ENCODE measurements at places on chromosomes 3 and 15. TPM values are rescaled to one million over a fixed set of nuclear protein-coding genes. Genes with fewer than 3 reads are reported as not detected.
A peak's percentile ranks its signal among the peaks of the same experiment; 100 is the strongest.

GRCh38 chr3:71728632-71729342 is 3.6 kb upstream of the EIF4E3 start:
- DNase-seq = peak; percentile 54

- DNase-seq = no peak
Observed at GRCh38 chr3:28816017-28816416, 464.9 kb upstream of the RBMS3 start.

DNA sequence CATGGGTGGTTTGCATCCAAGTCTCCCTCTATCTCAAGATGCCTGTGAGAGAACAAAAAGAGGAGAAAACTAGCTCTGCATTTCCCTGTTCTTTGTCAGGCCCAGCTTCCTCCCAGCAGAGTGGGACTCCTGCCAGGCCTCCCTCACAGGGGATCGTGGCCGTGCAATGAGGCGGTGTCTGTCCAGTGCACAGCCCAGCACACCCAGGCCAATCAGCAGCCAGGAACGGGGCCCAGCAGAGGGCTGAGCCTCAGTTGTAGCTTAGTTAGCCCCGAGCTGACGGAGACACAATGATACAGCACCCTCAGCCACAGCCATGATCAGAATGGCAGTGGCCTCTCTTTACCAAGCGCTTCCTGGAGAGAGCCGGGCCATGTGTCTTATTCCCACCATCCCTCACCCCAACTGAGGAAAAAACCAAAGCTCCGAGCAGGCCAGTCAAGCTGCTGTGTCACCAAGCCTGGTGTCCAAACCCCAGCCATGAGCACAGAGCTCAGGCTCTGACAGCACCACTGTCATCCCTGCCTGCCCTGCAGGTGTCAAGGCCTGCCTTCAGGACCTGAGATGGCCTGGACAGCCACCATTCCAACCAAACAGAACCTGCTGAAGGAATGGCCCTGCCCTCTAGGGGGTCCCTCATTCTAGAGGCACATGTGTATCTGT is 71.1 kb downstream of the DNAJB8 start:
- no peak for DNase-seq

- peak; percentile 43 for DNase-seq
Observed at GRCh38 chr3:161851941-161852566, 355.4 kb downstream of the OTOL1 start.

- no peak for DNase-seq
Observed at GRCh38 chr15:43966646-43967045, 139.8 kb downstream of the WDR76 start.

DNA sequence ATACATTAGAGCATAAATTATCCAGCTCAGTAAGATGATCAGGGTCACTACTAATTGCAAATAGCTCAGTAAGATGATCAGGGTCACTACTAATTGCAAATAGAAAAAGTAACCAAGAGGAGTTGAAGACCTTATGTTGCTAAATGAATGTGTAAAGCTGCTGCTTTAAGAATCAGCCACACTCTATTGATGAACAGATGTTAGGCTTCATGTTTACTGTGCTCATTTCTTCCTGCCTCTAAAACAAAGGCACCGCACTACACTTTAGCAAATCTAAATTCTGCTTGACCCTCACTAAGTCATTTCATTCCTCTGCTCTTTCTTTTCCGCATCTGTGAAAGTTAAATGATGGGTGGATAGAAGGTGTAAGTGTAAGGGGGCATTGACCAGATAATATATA is 92.6 kb upstream of the PLSCR4 start:
- no peak for DNase-seq

GRCh38 chr3:154214306-154214705 is 93.1 kb downstream of the ARHGEF26 start:
- no peak for DNase-seq

DNA sequence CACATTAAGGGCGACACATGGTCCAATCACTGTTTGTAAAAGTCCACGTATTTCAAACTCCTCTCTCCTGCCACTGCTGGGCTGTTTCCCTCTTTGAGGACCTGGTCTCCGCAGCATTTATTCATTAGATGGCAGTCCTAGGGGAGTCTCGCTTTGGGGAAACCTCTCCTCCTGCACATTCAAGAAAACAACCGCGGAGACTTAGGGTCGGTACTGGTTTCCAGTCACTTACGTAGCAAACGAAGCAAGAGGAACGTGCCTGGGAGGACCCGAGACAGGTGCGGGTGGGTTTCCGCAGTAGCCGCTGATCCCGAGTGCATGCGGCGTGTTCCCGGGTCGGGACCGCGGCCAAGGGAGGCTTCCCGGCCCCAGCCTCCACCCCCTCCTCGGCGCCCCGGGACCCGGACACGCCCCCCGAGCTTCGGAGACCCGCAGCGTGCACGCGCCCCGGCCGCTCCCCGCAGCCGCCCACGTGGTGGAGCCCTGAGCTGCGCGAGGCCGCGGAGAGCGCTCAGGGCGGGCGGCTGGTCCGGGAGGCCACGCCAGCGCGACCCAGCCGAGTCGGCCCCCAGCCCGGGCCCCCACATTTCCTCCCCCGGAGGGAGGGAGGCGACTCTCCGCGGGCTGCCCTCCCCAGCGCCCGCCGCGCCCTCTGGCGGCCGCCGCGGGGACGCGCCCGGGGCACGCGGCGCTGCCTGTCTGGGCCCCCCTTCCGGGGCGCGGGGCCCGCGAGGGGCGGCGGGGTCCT is 1.1 kb upstream of the IGF1R start:
- peak; percentile 58 for DNase-seq

GRCh38 chr3:73228000-73228399 is 166.5 kb downstream of the EBLN2 start:
- DNase-seq = no peak

- DNase-seq = no peak
Observed at GRCh38 chr3:46024131-46024530, 3.2 kb downstream of the XCR1 start.

DNA sequence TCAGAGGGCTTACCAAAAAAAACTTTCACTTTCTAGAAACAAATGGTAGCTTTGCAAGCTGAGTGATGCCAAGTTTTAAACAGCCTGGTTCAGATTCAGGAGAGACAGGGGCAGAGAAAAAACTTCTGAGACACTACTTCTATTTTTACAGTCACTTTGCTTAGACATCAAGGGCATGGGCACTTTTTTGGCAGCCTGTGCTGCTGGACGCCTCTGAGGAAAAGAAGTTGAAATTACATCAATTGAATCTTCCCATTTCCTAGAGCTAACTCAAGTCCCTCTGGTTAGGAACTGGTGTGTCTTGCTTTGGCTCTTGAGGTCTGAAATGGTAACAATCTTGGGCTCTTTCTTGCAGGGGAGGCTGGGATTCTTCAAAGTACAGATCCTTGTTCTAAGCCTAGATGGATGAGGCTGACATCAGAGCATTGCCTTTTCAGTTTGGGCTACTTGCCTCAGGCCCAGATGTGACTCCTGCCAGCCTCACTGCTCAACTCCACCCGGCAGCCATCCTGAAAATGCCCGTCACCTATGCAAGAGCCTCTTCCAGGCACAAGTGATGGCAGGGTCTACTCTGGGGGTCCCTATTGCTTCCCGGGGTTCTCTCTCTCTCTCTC is 357.5 kb downstream of the FOXP1 start:
- no peak for DNase-seq

GRCh38 chr3:82329300-82329699 is 567.9 kb upstream of the GBE1 start:
- DNase-seq = no peak

DNA sequence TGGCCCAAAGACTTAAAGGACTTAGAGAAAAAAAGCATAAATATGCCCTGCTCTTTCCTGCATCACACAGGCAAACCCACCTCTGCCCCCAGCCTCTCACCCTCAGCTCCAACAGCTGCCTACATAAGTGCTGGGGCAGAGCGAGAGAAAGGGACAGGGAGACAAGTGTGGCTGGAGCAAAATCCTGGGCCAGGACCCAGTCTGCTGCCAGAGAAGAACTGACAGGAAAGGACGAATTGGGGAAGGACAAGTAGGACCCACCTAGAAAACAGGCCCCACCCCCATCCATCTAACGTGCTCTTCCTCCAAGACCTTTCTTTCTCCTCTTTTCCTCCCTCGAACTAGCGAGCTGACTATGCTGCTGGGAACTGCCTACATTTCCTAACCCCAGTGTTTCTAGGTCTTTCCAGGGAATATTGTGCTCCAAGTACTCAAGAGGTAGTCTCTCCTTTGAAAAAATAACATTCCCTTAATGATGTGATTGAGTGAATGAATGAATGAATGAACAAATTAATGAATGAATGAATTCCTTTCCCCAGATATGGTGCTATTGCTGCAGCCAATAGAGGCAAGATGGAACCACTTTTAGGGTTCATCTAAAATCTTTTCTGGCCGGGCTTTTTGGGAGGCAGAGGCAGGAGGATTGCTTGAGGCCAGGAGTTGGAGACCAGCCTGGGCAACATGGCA is 18.4 kb downstream of the IGDCC4 start:
- DNase-seq = no peak

DNA sequence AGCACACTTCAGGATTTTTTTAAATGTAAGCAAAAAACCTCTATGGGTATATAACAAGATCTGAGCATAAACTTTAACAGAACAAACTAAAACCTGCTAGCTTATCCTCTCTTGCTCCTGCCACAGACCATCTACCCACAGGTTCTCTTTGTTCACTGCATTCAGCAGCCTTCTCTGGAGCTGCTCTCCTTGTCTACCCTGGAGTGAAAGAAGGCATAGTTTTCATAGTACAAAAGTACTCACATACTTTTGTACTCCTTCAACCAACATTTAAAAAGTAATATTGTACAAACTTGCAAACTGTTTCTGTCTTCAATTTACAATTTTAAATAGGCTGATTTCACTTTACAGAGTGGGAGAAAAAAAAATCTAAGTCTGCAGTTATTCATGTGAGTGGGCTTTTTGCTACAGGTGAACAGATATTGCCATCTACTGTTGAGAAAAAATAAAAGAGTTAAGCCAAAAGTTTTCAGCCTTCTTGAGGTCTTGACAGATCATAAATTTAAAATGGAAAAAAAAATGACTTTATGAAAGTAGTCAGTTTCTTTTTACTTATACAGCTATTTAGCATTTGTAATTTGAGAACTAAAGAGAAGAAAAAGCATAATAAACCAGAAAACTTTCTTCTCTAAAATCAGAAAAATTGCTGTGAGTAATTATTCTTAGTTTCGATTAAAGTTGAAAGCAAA is 20.4 kb downstream of the TERC start:
- no peak for DNase-seq

- no peak for DNase-seq
Observed at GRCh38 chr15:26773067-26773877, 406 bp upstream of the GABRB3 start.

DNA sequence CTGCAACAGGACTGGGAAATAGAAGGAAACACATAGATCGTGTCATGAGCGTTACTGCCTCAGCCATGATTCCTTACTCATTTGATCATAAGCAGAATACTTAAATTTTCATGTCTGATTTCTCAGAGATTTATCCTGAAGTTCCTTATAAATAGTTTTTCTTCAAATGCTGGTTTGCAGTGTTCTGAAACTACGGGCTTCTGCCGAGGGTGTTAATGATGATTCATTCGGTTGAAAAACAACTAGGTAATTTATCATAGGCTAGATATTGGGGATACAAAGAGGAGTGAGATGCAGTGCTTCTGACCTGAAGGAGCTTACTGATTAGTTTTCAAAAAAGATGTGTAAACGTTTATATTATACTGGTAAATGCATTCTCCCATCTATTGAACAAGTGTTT is 428.9 kb downstream of the NLGN1 start:
- DNase-seq = no peak

DNA sequence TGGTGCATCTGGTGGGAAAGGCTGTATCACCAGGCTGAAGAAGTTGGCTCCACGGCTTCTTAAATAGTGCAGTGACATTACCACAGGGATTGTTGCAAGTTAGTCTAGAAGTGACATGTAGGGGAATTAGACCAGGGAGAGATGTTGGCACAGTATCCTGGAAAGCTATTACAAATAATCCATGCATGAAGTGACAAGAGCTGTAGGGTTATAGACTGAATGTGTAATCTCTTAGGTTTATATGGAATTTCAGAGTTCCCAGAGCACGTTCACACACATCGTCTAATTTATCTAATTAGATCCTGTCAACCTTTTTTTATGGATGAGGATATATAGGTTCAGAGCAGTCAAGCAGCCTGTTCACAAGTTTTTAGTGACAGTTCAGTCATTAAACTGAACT is 37.3 kb upstream of the APH1B start:
- no peak for DNase-seq

DNA sequence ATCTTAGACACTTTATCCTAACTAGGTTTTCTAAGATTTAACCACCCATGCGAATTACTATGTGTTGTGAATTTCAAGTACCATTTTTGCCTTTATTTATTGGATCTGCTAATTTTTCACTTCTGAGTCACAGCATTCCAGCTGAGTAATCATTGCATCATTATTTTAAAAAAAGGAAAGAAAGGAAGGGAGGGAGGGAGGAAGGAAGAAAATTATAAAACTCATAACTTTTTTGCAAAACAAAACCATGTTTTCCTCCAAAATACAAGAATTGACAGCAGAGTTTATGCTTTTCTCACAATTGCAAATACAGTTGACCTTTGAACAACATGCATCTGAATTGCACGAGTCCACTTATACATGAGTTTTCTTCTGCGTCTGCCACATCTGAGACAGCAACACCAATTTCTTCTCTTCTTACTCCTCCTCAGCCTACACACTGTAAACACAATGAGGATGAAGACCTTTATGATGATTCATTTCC is 651.4 kb upstream of the NECTIN3 start:
- no peak for DNase-seq

- no peak for DNase-seq
Observed at GRCh38 chr3:116445311-116445841, at the start of gene LSAMP. TSS of gene LSAMP (minus strand) at chr3:116445487.

GRCh38 chr15:68994981-68995761 is 19.3 kb upstream of the NOX5 start:
- DNase-seq = no peak

- no peak for DNase-seq
Observed at GRCh38 chr3:170585937-170586310, at the start of gene SLC7A14. TSS of gene SLC7A14 (minus strand) at chr3:170586075. CDS start at chr3:170526936, 59,139 bp downstream.

DNA sequence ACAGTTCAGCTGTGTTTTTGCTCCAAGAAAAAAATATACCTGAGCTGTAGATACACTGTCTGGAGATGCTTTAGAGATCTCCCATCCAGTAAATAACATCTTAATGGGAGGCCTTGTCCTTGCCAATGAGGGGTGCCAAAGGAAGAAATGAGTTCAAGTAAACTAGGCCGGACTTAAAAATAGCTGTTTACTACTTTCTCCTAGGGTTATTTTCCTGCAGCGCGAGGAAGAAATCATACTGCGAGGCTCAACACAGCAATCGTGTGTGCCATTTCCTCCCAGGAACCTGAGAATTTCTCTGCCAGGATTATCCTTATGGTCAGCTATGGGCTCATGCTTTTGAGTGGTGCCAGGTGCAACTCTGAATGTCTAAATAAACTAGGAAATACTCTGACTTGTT is 71.9 kb downstream of the CMTM8 start:
- DNase-seq = no peak

The TTLL13 gene
- total RNA-seq = 0.87 TPM

The HHLA2 gene
- 3.0 TPM for total RNA-seq

The AQP9 gene
- total RNA-seq = not detected

The GASK1A gene
- total RNA-seq = not detected

The CHRNA3 gene
- total RNA-seq = not detected

The SCAANT1 gene
- total RNA-seq = not detected

The GP9 gene
- not detected for total RNA-seq

The PLOD2 gene
- total RNA-seq = not detected

The CAPN3 gene
- total RNA-seq = 5.3 TPM

The RGMA gene
- 0.15 TPM for total RNA-seq

The EPB42 gene
- not detected for total RNA-seq

Measured in activated CD4-positive, alpha-beta T cell treated with anti-CD3 and anti-CD28 coated beads, Interleukin-2, amount 10 ng/mL, durations not matched to agents 7 days and 5 days (primary cell).